Neural crest cell (in vitro differentiated cells): ENCODE measurements at places on chromosomes 12 and 14. TPM values are rescaled to one million over a fixed set of nuclear protein-coding genes. Genes with fewer than 3 reads are reported as not detected.

DNA sequence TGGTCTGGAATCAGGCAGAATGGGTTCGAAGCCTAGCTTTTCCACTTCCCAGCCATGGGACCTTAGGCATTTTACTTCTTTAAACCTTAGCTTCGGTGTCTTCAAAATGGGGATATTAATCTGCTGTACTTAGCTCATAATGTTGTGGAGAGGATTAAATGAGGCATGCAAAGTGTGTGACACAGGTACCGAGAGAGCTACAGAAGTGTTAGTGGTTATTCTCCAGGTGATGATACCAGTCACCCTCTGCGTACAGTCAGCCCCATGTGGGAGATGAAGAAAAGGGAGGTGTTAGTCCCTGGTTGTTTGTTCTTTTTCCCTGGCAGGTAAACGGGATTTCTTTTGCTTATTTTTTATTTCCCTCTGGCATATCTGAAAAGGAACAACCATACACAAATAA, 212.1 kb downstream of the PHLDA1 start:
- no peak for DNase-seq

DNA sequence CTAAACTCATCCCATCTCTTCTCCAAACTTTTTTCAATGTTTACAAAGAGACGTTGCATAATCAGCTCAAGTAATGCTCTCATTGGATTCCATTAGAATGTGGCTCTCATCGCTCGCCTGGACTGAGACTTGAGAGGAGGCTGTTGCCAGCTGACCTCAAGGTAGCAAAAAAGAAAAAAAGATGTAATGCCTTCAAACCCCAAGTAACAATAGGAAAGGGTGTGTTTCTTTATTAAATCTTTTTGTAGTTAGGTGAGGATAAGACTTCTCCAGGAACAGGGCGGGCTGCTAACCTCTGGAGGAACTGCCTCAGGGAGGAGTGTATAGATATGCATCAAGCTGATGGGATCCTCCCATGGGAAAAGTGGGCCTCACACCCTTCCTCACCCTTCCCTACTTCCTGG, 956 bp upstream of the PTHLH start:
- DNase-seq, result no peak

Gene TAS2R42
- not detected in 2 replicates for total RNA-seq

DNA sequence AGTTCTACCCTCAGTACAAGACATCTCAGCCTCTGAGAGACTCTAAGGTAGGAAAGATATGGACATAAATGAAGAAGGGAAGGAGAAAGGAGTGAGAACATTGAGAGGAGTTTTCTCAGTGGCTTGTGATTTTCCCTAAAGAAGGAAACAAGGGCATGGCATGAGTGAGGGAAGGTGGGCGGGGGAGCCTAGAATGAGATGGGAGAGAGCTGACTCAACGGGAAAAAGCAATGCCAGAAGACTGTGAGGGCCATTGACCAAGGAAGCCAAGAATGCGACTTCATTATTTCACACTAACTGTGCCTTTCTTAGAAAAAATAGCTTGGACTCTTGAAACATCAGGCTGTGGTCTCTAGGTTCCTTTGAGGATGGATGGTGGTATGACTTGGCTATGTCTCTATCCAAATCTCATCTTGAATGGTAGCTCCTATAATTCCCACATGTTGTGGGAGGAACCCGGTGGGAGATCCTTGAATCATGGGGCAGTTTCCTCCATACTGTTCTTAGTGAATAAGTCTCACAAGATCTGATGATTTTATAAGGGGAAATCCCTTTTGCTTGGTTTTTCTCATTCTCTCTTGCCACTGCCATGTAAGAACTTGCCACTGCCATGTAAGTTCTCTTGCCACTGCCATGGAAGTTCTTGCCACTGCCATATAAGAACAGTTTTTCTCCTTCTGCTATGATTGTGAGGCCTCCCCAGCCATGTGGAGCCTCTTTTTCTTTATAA, 279.6 kb downstream of the NUAK1 start:
- DNase-seq, result no peak

Gene TBK1
- 16.4 and 19.2 TPM in 2 replicates for total RNA-seq

GRCh38 chr14:22047115-22047514, 373.5 kb upstream of the OR4E1 start:
- DNase-seq, result peak; percentile 5

Gene LBHD2
- not detected in 2 replicates for total RNA-seq

DNA sequence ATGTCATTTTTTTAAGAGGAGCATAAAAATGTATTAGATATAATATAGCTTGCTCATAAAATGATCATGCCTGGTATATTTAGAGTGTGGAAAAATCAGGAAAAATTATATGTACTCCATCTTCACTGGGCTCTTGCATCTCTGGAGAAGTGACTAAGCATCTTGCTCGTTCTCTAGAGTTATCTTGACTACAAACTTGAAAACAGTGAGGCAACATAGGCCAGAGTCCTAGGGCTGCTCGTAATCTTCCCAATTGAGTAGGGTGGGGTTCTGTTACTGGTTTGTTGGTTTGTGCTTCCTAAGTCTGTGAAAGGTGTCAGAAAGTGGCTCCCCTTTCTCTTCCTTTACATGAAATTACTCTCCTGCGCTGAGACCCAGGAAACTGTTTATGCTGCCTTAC, 46.2 kb downstream of the AACS start:
- no peak for DNase-seq

Gene FOXG1
- total RNA-seq, result 0.07 TPM in 1 of 2 replicates, not detected in the other

Gene LACRT
- not detected in 2 replicates for total RNA-seq

DNA sequence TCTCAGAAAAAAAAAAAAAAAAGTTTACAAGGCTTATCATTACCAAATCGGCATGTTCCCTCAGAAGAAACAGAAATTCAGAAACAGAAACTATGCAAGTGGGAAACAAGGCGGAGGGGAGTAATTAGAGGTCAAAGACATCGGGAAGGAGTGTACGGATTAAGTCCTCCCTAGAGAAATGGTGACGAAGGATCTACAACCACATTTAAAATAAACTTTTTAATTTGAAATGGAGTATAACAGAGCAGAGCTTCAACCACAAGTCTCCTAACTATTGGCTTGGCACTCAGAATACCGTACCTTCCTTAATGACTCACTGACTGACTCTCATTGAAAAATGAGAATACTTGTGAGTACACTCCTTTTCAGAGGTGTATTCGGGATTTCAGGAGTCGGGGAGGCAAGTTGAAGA, 908 bp downstream of the ENTPD5 start:
- no peak for DNase-seq

GRCh38 chr12:79618848-79619404, 71.8 kb downstream of the PAWR start:
- DNase-seq, result no peak

Gene BEGAIN
- total RNA-seq, result 3.0 and 4.8 TPM in 2 replicates

Gene BBS10
- 11.4 and 11.6 TPM in 2 replicates for total RNA-seq

DNA sequence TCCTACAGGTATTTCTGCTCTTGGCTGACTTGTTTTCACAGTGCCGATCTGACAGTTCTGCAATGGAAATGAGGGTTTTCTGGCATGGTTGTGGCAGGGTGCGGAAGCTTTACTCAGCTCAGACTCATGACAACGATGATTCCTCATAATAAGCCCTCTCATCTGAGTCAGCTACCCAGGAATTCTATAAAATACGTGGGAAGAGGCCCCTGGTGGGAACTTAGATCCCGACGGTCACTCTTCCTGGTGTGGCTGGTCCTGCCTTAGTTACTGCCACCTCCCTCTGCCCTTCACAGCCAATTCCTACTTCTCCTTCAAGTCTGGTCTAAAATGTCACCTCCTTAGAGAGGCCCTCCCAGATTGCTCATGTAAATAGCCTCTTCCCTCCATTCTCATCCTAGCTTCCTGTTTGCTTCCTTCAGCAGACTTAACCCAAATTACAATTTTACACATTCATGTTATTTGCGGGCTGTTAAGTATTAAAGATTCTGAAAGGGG, 104.2 kb upstream of the MAP1LC3B2 start:
- no peak for DNase-seq

Gene ADAM21
- total RNA-seq, result not detected in 2 replicates

Gene CAPS2
- 6.6 and 7.3 TPM in 2 replicates for total RNA-seq

Gene ANO2
- 1.9 and 2.0 TPM in 2 replicates for total RNA-seq

GRCh38 chr12:16828891-16829290, 222.9 kb upstream of the LMO3 start:
- no peak for DNase-seq

- no peak for DNase-seq
These were observed 10.6 kb upstream of the TNFAIP2 start for GRCh38 chr14:103112400-103113243.

Gene LYZ
- 0.26 TPM in 1 of 2 replicates, not detected in the other for total RNA-seq

Gene GNPTAB
- total RNA-seq, result 11.0 and 13.6 TPM in 2 replicates

Gene LHX5
- 1.5 and 1.8 TPM in 2 replicates for total RNA-seq

Gene ACSS3
- total RNA-seq, result 14.5 and 15.7 TPM in 2 replicates

- no peak for DNase-seq
These were observed 73.0 kb downstream of the TMEM132D start for GRCh38 chr12:129830796-129831195.

- no peak for DNase-seq
These were observed 4.5 kb upstream of the SETD1B start for GRCh38 chr12:121799156-121799841.

DNA sequence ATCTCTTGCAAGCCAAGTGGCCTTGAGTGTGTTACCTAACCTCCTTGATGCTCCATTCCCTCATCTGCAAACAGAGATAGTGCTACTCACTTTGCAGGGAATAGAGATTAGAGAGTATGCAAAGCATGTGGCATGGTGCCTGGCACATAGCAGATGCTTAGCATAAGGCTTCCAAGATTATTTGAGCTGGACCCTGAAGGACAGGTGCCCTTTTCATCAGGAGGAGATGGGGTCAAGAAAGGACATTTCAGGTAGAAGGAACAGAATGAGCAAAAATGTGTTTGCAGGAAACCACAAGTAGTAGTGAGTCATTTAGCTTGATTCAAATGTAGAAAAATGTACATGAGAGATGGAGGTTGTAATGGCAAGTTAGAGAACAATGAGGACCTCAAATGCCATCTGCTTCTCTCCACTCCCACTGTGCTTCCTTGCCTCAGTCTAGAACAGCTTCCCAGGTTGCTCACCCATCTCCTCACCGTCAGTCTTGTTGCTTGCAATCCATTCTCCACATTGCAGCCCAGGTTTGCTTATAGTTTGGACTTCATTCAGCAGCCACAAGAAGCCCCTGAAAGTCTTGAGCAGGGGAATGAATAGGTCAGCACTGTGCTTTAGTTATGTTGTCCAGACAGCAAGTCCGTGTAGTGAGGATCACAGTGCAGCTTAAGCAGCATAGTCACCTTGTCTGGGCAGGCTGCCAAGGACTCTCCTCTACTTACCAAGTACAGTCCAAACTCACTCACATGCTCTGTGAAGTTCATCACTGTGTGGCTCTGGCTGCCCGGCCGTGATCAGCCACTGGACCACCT, 536.3 kb upstream of the CCDC196 start:
- no peak for DNase-seq

DNA sequence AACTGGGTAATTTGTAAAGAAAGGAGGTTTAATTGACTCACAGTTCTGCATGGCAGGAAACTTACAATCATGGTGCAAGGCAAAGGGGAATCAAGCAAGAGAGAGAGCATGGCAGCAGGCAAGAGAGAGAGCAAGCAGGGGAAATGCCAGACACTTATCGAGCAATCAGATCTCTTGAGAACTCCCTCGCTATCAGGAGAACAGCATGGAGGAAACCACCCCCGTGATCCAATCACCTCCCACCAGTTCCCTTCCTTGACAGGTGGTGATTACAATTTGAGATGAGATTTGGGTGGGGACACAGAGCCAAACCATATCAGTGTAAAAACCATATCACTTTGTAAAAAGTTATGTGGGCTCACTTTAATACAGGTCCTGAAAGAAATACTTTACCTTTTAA, 56.4 kb upstream of the NEDD1 start:
- DNase-seq, result no peak

GRCh38 chr12:117900561-117900960, 68.2 kb downstream of the KSR2 start:
- DNase-seq, result no peak

Gene PAX9
- total RNA-seq, result not detected in 2 replicates

- no peak for DNase-seq
These were observed 431.2 kb upstream of the PDE3A start for GRCh38 chr12:19937161-19937560.

DNA sequence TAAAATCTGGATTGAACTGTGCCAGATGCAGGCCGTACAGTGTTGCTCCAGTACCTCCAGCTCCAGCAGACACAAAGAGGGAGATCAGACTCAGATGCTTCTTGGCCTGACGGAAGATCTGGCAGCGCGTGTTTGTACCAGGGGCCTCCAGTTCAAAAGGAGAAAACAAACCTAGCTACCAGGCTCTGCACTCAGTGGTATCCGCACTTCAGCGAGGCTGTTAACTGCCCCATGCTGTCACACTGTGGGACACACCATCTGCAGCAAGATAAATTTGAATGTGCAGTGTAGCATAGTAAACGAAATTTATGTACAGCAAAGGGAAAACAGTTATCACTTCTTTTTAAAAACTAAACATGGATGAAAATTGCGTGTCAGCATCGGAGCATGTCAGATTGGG, 5.1 kb downstream of the DYNC1H1 start:
- DNase-seq, result no peak

Gene TPH2
- total RNA-seq, result 0.09 and 0.23 TPM in 2 replicates

Gene PGF
- total RNA-seq, result 2.9 and 3.9 TPM in 2 replicates

Gene ADCK1
- 9.0 and 9.5 TPM in 2 replicates for total RNA-seq

Gene TRHDE
- 0.51 and 0.66 TPM in 2 replicates for total RNA-seq

- no peak for DNase-seq
These were observed 46.7 kb downstream of the KICS2 start for GRCh38 chr12:64175254-64175945.

GRCh38 chr12:130702966-130703732, 12.9 kb downstream of the RIMBP2 start:
- DNase-seq, result no peak

DNA sequence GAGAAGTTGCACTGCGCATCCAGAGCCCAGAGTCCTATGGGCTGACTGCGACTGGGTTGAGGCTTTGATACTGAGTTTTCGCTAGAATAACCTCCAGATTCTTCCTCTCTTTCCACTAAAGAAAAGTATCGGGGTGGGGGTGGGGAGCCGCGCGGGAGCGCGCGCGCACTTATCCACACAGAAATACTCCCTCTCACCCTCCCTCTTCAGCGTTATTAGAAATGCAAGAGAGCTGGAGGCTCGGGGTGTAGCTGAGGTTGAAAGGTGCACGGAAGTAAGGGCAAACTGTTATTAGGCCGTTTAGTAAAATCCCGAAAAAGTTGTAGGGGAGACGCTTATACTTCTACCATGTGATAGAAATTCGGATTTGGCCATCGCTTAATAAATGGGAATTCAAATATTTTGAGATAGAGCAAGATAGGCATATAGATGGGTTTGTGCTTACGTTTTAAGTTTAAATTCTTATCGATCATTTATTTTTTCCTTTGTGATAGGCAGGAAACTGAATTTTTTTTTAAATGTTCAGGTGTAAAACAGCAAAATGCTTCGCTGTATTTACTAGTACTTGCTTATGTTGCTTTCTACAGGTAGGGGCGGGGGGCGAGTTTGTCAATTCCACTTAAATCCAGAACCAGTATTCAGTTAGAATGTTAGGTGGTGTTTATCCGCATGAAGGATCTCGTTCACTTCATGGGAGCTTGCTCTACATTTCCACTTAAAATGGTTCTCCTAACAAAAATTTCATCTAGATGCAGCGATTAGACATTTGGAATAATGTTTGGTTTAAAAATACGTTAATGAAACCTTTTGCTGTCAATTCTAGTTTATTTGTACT, 1.1 kb downstream of the ARHGAP5 start:
- DNase-seq, result no peak
